Renal cortical epithelial cell (primary cell): ENCODE measurements at places on chromosomes 2 and 18. TPM values are rescaled to one million over a fixed set of nuclear protein-coding genes. Genes with fewer than 3 reads are reported as not detected.

SPAG16 gene
- 28.3 and 60.7 TPM in 2 replicates for total RNA-seq

PRKAG3 gene
- total RNA-seq, result not detected in 2 replicates

UGP2 gene
- 171 and 236 TPM in 2 replicates for total RNA-seq

UGT1A8 gene
- 0.35 TPM in 2 replicates for total RNA-seq

- DNase-seq, result no peak
These were observed 133.0 kb downstream of the COL6A3 start for GRCh38 chr2:237280939-237281338.

DNA sequence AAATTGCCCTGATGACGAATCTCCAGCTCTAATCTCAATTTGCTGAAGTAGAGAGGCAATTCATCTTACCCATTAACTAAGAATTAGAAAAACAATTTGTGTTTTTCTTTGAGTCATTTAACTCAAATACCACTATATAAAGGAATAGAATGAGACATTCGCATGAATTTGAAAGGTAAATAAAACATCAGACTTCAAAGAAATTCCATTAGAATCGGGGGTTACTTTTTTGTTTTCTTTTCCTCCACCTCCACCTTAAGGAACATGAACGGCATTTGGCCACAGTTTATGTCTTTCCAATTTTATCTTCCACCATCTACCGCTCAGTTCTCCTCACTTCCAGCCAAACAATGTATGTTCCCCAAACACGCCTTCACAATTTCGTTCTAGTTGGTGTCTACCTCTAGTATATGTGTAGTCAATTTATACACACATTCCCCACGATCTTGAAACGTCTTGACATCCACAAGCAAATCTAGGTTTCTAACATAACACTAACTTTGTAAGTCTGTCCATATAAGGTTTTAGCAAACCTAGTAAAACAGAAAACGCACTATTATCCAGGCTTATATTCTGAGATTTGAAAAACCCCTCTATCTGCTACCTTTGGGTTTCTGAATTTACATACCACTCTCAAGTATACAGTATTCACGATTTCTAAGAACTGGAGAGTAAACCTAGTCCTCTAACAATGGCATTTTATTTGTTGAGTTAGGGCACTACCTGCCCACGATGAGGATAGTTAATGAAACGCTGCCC is 1.2 kb upstream of the SMCHD1 start:
- DNase-seq, result peak; percentile 44

DNA sequence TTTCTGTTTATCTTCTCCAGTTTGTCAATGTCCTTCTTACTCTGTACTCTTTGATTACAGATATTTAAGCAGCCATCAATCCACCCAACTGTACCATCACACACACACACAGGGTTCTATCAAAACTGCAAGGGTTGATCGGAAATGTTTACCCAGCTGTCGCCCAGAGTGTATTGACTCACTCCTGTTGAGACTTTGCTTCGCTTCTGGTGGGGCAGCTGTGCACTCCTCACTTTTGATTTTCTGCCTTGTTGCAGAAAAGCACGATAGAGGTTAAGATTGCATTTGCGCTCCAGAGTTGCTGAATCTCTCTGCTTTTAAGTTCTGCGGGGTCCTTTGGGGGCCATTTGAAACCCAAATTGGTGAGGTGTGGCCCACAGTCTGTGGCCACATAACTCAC is 216.2 kb downstream of the SETBP1 start:
- no peak for DNase-seq

RABL2A gene
- 3.5 and 21.3 TPM in 2 replicates for total RNA-seq

AKAIN1 gene
- total RNA-seq, result not detected in 2 replicates

- DNase-seq, result peak; percentile 25
These were observed 528.0 kb upstream of the TNP1 start for GRCh38 chr2:217387776-217388387.

ACMSD gene
- 3.3 and 21.7 TPM in 2 replicates for total RNA-seq

GRCh38 chr18:55912919-55913318 is 324.9 kb upstream of the TCF4 start:
- DNase-seq, result no peak

DNA sequence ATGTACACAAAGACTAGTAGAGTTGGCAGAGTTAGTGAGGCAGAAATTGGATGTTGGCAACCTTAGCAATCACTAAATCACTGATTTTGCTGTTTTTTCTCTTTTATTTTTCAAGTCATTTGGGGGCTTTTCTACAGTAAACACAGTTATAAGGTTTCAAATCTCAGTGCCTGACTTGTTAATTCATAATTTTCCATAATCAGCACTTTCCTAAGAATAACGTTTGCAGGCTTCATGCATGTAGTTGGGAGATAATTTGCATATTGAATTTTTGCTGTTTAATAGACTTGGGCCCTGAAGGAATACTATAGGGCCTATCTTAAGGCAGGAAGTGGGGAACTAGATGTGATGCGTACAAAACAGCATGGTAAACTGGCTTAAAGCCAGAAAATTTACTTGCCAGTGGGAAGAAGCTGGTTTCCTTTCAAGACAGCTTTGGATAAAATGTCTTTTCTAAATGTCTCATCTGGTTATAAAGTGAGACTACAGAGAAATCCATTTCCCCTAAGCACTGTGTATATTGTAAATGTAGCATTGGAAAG is 127.2 kb upstream of the SMIM21 start:
- no peak for DNase-seq

DNA sequence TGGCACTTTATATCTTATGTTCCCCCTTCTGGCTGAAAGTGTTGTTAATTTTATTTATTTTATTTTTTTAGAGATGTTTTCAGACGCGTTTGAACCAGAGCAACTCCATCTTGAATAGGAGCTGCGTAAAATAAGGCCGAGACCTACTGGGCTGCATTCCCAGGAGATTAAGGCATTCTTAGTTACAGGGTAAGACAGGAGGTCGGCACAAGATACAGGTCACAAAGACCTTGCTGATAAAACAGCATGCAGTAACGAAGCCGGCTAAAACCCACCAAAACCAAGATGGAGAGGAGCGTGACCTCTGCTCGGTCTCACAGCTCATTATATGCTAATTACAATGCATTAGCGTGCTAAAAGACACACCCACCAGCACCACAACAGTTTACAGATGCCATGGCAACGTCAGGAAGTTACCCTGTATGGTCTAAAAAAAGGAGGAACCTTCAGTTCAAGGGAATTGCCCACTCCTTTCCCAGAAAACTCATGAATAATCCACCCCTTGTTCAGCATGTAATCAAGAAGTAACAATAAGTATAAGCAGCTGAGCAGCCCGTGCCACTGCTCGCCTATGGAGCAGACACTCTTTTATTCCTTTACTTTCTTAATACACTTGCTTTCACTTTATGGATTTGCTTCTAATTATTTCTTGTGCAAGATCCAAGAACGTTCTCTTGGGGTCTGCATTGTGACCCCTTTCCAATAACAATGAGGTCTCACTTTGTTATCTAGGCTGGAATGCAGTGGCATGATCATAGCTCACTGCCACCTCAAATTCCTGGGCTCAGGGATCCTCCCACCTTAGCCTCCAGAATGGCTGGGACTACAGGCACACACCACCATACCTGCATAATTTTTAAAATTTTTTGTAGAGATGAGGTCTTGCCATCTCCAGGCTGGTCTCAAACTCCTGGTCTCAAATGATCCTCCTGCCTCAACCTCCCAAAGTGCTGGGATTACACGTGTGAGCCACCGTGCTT is 55.9 kb downstream of the CACNB4 start:
- DNase-seq, result peak; percentile 62

GRCh38 chr2:11145350-11145749 is 9.9 kb upstream of the SLC66A3 start:
- DNase-seq, result no peak

DNA sequence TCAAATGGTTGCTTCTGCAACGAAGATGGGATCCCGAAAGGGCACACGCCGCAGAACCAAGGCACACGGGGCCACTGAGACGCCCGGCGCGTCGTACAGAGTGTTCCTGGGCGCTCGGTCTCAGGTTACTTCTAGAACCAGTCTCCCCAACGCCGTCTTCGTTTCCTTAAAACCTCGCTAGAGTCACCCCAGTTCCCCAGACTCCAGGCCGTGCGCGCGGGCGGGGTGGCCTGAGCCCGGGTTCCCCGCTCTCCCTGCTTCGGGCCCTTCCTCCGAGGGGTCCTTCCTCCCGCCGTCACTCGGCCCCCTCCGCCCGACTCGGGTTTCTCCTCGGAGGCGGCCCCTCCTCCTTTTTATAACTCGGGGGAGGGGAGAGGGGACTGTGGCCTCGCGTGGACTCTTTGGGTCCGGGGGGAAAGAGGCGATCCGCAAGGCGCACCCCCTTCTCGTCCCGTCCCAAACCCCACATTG is 774 bp upstream of the FZD7 start:
- DNase-seq, result no peak

- DNase-seq, result peak; percentile 84
These were observed 54.1 kb upstream of the AQP4 start for GRCh38 chr18:26919627-26920026.

DNA sequence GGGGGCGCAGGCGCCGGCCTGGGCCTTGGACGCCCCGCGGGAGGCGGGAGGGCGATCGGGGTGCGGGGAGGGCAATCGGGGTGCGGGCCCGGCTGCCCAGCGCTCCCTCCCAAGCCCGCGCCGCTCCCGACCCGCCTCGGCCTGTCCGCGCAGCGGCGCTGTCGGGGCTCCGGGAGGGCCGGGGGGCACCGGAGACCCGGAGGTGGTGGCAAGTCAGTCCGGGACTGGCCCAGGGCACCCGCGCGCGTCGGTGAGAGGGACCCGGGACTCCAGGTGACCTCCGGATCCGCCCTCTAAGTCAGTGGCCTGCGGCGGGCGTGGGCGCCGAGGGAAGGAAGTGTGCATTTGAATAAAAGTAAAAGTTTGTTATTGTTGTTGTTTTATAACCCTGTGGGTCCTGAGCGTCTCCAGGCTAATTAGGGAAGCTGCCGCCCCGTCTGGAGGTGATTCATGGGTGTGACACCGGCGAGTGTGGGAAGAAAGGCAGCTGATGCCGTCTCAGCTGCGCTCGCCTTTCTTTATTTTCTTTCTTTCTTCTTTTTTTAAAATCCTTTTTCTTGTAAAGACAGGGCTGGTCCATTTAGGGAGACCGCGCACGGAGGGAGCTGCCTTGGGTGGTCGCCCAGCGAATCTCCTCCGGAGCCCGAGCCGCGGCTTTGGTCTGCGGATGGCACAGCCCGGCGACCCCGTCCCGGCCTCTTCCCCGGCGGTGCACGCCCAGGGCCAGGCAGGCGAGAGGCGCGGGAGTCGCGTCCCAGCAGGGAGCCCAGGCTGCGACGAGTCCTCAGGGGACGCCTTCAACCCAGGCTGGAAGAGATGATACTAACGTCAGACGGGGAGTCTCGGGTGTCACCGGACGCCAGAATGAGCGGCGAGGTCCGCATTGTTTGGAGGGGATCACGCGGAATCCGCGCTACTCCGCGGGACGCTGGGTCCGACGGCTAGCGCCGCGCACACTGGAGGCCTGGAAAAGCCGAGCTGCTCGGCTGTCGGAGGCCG is 627 bp upstream of the CRACDL start:
- DNase-seq, result peak; percentile 74

DNA sequence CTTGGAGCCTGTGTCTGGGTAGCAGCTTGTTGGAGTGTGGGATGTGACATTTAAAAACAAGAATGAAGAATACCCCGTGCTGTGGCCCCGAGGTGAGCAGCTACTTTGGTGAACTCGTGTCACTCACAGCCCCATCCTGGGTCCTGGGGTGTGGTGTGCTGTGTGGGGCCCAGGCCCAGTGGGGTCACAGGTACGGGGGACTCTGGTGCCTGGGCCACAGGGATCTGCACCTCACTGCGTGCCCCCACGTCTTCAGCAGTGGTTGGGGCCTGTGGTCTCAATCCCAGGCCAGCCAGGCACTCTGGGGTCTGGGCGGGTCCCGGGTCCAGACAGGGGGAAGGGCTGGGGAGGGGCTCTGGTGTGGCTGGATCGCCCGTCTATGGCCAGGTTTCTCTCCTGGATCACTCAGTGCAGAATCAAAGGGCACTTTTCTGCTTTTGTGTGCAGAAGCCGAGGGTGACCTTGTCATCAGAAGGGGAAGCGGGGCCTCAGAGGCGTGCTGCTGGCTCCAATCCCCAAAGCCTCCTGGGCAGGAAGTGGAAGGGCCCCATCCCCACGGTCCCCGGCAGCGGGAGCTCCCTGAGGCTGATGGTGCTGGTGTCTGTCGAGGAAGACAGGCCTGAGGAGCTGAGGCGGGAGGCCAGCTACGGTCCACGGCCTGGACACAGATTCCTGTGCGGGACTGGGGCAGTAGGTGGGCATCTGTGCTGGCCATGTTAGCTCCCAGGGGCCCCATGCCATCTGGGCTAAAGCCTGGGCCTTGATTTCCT is 1.4 kb downstream of the GPR35 start:
- no peak for DNase-seq

- no peak for DNase-seq
These were observed 30.5 kb upstream of the MAP3K20 start for GRCh38 chr2:173045181-173045580.

PSMA8 gene
- total RNA-seq, result not detected in 2 replicates

- peak; percentile 80 for DNase-seq
These were observed 9.2 kb downstream of the TGIF1 start for GRCh38 chr18:3458952-3459853.

MEP1B gene
- total RNA-seq, result not detected in 2 replicates

GRCh38 chr2:50556934-50557575 is 474.9 kb downstream of the NRXN1 start:
- peak; percentile 4 for DNase-seq

GRCh38 chr2:160209516-160209856 is 9.4 kb upstream of the ITGB6 start:
- DNase-seq, result peak; percentile 97

BIN1 gene
- total RNA-seq, result 88.0 and 201 TPM in 2 replicates

GRCh38 chr18:58183226-58183625 is 139.2 kb downstream of the NEDD4L start:
- no peak for DNase-seq

GRCh38 chr2:178397002-178397605 is 53.9 kb downstream of the PRKRA start:
- DNase-seq, result peak; percentile 55

- no peak for DNase-seq
These were observed 147.6 kb downstream of the THADA start for GRCh38 chr2:43448011-43448821.
